ENCODE measurements at places on chromosomes 3 and 15.

DNA sequence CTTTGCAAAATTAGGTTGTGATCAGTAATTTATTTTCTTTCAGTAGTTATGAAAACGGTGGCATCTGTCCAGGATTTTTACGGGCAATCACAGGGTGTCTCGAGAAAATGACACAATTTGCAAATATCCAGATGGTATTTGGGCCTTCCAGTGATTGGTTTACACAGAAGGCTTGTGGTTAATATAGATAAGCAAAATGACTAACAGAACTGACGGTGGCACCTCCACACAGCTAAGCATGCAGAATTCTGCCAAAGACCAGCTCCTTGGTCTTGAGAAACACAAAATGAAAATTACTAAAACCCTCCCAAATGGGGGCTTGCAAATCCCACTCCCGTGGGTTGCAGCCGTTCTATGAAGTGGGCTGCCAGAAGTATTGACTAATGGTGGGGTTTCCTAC lies 5.5 kb downstream of the ARHGEF3 start:
- DNase-seq: no peak

GRCh38 chr15:72237029-72237852 lies 6.3 kb upstream of the PKM start:
- peak; percentile 71 for DNase-seq

- DNase-seq: no peak
These were observed 25.7 kb downstream of the PCOLCE2 start for GRCh38 chr3:142863010-142863817.

DNA sequence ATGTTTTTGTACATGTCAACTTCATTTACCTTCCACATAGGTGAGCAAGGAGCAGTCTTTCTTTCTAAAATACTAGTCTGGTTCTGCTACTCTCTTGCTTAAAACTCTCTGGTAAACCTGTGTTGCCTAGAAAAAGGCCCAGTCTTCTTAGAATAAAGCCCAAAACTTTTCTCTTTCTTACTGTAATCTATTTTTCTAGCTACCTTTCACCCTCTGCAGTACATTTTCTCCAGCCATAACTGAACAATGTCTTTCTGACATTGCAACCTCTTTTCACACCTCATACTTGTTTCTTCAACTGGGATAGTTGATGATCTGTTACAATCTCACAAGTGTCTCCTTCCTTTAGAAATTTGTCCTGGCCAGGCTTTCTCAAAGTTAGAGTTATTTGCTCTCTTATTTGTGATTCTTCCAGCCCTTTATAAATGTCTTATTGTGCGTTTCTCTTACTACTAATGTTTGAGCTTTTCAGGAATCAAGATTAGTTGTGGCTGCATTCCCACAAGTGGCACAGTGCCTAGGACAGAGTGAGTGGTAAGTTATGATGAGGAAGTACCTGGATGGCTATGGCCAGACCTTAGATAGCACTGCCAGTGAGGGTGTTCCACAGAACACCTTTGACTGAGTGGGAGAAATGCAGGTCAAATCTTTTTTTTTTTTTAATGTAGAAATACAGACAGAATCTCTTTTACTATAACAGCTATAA lies 313.4 kb upstream of the SATB1 start:
- DNase-seq: no peak

- DNase-seq: no peak
These were observed 214.5 kb upstream of the IGF1R start for GRCh38 chr15:98433856-98434255.

GRCh38 chr3:176839466-176839865 lies 357.8 kb downstream of the TBL1XR1 start:
- DNase-seq: no peak

GRCh38 chr3:47440131-47440530 lies 35.6 kb downstream of the SCAP start:
- DNase-seq: no peak

DNA sequence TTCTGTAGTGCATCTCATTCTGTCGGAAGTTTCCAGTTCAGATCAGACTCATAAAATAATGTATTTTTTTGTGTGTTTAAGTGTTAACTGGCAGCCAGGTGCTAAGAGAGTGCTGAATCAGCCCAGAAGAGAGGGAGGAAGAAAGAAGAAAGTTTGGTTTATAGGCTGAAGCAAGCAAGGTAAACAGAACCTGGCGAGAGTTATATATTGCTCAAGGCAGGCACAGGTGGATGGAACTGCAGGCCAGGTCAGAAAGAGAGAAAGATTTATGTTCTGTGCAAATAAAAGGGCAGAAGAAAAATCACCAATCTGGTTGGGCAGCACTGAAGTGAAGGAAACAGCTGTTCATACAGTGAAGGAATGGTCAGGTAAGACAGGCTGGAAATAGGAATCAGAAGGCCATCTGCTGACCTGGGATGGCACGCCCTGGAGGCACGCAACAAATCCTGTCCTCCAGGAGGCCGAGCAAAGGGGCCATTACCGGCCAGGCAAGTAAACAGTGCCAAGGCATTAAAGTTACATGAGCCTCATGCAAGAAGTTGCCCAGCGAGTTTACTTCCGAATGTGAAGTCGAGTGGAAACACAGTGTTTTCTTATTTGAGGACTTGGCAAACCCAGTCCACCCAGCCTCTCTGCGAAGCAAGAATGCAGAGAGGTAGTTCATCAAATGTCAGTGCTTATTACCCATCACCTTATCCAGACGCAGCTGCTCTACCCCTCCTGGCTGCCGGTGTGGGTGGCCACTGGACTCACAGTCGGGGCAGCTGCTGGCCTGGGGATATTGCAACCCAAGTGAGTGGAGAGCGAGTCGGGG lies 309.8 kb downstream of the VPS13C start:
- no peak for DNase-seq

- DNase-seq: no peak
These were observed 189.4 kb downstream of the THSD4 start for GRCh38 chr15:71304681-71305080.

DNA sequence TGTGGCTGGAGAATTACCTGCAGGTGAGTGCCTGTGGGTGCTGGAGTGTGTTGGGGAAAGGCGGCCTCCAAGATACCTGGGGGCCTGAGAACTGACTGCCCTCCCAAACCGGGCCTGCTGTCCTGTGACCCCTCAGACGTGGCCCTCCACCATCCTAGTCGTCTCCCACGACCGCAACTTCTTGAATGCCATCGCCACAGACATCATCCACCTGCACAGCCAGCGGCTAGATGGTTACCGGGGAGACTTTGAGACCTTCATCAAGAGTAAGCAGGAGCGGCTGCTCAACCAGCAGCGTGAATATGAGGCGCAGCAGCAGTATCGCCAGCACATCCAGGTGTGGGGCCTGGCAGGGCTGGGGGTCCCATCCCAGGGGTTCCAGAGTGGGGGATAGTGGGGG lies 3.4 kb downstream of the ABCF3 start:
- DNase-seq: no peak

GRCh38 chr3:90241481-90241880 lies 1134.1 kb downstream of the EPHA3 start:
- no peak for DNase-seq
